ENCODE measurements at places on chromosomes 1 and 21.

- no peak for DNase-seq
Measured at GRCh38 chr1:223176437-223176836, 33.4 kb upstream of the TLR5 start.

DNA sequence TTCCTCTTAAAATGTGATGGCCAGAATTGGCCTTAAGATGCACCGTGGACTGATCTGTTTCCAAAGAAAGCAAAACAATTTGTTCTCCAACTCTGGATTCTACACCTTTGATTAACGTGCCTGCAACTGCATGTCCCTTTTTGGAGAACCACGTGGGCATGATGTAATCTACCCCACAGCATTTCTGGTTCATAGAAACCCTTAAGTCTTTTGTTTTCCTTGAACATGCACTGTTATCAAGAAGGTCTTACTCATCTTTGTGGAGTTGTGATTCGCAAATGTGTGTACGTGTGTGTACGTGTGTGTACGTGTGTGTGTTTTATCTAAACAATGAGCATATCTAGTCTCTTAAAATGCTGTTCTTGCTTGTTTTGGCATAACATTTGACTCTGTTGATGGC, 57.8 kb downstream of the LPAR3 start:
- no peak for DNase-seq

DNA sequence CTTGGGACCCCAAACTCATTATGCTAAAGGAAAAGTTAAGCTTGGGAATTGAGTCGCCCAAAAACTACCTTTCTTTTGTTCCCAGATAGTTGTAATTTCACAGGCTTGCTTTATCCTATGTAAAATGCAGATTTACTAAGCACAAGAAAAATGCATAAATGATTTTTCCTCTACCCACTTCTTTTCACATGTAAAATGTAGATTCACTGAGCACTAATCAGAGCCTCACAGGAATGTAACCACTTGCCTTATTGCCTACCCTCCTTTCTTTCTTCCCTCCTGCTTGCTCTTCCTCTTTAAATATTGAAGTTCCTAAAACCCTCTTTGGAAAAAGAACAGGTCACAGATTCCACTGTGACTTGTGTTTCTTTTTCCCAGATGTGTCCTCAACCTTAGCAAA, 18.3 kb downstream of the CAPN8 start:
- DNase-seq: no peak

DNA sequence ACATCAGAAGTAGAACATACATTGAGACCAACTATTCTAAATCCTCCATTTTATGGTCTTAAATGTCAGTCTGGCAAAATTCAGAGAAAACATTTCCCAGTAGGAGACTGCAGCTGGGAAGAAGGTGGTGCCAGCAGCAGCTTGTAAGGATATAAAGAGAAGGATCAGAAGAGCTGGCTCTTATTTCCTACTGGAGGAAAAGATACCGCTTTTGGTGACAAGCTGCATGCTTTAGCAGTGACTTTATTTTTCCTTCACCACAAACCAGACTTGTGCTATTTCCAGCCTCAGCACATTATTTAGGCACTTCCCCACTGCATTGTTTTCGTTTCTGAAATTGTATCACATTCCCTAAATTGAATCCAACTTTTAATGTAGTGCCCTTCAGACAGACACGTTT, 28.4 kb downstream of the RNF11 start:
- DNase-seq: no peak

All from stimulated activated CD4-positive, alpha-beta T cell treated with anti-CD3 and anti-CD28 coated beads, Interleukin-1b, Interleukin-23, amount 100 ng/mL, for 1 hour (primary cell).